ENCODE measurements at places on chromosomes 3 and 15.

DNA sequence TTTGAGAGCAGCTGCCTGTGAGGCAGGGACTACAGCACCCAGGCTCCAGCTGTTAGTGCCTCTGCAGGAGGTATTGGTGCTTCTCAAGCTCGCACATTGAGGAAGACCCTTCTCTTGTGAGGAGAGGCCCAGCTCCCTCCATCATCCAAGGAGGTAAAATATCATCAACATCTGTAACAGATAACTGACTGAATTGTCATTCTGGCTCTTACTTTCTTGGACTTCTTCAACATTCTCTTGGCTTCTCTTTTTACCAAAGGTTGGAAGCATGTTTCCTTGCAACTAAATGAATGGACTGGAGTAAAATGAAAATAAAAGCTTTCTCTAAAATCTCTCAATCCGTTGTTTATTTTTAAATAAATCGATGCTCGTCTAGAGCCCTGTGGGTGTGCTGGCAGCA, 53.1 kb upstream of the PXYLP1 start:
- no peak for DNase-seq

DNA sequence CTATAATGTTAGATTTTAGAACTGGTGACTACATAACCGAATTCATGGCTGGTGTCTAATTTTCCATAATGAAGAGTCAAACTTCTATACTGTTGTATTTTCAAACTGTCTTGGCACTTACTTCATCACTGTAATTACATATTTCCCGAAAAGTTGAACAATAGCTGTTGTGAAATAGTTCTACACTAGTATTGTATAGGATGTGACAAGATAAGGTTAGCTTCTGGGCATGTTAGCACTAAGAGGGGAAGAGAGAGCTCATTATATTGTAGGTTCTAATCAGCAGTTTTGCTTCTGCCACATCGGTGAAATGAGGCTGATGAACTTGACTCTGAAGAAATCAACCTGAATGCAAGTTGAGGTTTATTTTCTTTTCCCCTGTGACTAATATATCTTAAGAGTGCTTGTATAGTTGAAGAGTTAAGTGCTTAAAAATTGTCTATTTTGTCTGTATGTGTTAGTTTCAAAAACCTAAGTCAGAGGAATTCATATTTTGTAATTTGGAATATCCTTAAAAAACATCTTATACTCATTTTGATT, 8.9 kb downstream of the GYG1 start:
- DNase-seq = no peak

DNA sequence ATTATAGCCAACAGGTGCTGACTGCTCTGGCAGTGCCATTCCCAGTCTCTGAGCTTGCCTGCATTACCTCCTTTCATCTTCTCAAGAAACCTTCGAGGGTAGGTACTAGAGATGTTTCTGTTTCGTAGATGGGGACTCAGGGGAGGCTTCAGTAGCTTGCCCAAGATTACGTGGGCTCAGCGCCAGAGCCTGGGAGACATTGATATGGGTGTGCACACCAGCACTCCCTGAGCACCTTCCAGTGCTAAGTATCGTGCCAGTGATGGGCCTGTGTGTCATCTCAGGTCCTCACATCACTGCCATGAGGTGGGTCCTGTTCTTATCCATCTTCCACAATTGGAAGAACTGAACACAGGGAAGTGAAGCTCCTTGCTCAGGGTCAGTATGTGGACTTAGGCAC, 15.2 kb downstream of the TSEN2 start:
- DNase-seq = no peak

- no peak for DNase-seq
Measured at GRCh38 chr3:194225988-194226663, 90.2 kb downstream of the HES1 start.

GRCh38 chr3:65330072-65330471, 642.3 kb upstream of the ADAMTS9 start:
- DNase-seq = no peak

GRCh38 chr15:29864501-29864900, 42.2 kb upstream of the TJP1 start:
- DNase-seq = no peak

DNA sequence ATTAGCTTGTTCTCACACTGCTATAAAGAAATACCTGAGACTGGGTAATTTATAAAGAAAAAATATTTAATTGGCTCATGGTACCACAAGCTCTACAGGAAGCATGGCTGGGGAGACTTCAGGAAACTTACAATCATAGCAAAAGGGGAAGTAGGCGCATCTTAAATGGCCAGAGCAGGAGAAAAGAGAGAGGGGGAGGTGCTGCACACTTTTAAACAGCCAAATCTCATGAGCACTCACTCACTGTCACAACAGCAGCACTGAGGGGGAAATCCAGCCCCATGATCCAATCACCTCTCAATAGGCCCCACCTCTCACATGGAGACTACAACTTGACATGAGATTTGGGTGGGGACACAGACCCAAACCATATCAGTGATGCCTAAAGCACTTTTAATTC, 82.5 kb downstream of the DCLK3 start:
- DNase-seq = no peak

DNA sequence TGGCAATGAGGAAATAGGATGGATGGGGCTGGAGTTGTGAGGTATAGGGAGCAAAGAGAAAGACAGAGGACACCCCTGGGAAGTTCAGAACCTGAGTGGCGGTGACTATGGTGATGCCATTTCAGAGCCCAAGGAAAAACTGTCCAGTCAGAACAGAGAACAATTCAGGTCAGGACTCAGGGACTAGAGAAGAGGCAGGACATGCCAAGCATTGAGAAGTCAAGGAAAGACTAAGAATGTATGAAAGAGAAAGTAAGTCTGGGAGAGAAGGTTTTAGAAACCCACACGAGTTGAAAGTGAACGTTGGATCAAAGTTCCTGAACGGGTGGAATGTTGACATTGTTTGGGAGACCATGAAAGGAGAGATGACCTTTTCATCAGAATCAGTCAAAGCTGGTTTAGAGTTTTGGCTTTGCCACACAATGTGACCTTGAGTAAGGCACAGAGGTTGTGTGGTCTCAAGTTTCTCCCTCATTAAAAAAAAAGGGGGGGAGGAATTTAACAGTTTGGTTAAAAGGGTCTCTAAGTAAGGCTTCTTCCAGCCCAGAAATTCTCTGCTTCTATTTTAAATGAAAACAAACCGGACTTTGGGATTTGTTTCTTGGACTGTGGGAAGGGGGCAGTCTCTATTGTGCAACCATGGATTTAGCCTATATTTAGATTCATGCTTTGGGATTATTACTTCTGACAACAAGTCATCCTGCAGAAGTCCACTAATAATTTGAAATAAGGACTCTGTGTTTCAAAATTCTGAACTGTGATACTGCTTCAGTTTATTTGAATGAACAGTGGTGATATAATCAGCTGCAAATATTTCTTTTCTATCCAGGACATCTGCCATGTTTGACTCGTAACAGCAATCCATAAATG, 315.9 kb upstream of the TBL1XR1 start:
- DNase-seq = no peak

DNA sequence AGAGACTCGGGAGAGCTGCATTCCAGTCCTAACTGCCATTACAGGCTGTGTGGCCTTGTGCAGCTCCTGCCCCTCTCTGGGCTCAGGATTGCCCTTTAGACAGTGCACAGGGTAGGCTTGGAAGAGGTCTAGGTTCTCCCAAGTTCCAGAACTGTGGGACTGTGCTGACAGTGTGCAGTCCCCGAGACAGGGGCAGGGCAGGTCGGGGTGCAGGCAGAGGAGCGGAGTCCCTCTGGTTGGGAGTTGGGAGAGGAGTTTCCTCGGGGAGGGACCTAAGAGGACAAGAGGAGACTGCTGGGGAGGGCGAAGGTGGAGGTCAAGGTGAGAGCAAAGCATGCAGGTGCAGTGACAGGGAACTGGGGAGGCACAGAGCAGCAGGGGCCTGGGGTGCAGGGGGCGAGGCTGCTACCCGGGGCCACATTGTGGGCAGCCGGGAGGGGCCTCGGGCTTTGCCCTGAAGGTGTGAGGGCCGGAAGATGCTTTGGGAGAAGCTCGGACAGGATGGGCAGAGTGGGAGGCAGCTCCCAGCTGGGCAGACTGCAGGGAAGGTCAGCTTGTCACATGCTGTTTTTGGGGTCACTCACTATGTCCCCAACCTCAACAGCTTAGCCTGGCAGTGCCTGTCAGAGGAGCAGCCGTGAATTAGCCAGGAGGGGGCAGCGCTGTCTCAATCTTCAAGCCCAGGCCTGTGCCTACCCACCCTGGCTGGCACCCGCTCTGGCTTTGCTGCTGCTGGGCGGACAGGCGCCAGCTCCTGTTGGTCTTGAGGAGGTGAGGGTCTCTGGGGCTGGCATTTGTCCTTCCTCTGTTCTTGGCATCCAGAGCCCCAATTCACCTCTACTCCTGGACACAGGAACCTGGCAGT, 15.4 kb upstream of the CSPG4 start:
- peak; percentile 31 for DNase-seq

DNA sequence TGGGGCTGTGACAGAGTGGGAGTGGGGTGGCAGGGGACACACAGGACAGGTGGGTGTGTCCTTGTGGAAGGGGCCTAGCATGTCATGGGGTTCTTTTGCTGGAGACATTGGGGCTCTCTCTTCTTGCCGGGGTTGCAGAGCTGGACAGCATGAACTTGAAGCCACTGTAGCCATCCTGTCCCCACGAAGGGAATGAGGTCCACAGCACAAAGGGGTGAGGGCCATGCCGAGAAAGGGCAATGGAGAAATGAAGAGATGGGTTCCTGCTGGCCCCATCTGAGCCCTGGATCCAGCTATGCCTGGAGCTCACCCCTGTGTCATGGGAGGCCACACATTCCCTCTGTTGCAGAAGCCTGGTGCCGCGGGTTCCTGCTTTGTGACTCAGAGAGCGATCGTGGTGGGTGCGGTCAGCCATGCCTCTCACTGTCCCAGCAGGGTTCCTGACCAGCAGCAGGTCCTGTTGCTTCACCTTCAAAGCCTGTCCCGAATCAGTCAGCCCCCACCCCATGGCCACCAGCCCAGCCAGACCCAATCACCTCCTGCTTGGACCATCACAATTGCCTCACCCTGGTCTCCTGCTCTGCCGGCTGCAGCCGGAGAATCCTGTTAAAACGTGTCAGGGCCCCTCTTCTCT, 50.0 kb downstream of the DNAJB8 start:
- no peak for DNase-seq

DNA sequence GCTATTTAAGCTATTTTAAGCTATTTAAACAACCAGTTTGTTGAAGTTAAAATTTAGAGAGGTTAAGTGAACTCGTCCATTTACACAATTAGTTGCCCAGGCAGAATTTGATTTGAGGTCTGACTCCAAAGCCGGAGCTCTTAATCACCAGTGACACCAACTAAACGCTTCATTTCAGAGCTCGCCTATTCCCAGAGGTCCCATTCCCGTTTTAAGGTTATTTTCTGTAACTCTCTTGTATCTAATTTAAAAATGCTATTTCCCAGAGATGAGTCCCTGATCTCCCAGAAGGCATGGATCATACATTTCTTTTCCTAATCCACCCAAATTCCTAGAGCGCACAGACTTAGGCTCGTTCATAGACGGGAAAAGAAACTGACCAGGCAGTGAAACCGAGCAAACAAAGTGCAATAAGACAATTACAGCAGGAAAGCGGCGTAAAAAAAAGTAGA, 904 bp upstream of the MCTP2 start:
- DNase-seq = no peak
